ENCODE measurements at places on chromosomes 4 and X.

DNA sequence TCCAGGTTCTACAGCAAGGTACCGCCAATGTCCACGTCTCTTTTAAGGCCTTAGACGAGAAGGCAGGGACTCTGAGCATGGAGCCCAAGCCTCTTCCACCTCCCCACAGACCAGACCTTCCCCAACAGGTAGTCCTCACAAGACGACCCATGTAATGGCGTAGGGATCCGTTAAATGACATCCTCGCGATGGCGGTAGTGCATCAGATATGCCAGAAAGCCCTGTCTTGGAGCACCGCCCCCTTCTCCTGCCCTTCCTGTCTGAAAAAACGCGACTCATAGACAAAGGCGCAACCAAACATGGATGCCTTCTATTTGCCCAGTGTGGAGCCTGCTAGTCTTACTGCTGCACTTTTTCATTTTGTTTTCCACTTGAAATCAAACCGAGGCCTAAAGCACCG lies 185.4 kb downstream of the OR13H1 start:
- no peak for DNase-seq

DNA sequence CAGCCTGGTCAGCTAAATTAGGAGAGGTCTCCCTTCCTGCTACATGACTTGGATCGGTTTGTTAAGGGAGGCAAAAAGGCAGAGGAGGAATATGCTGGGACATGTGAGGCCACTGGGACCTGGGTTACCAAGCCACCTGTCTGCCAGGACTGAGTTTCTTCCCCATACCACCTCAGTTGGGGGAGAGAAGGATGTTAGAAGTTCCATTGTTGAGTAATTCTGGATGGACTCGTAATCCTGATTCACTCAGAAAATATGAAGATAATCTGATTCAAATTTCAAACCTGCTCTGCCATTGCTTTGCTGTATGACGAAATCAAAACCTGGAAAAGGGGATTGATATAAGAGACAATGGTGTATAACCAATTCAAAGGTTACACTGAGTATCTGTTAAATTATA lies 97.4 kb upstream of the S100G start:
- DNase-seq, result no peak

DNA sequence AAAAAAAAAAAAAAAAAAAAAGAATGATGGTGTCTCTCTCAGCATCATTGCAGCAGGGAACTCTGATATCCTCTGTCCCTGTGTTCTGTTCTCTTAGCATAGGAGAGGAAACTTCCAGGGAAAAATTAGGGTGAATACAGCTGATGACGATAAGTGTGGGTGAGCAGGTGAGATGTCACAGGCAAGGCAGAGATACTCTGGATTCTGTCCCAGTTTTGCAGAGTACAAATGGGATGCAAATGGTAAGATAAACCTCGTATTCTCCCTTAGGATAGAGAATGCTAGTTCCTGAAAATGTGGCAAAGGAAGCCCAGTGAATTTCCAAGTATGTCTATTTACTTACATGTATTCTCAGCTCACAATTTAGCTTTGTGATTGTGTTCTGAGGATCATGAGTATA lies 671.6 kb upstream of the BOD1L1 start:
- DNase-seq, result no peak

- no peak for DNase-seq
Observed at GRCh38 chrX:40423299-40423698, 157.5 kb upstream of the ATP6AP2 start.

DNA sequence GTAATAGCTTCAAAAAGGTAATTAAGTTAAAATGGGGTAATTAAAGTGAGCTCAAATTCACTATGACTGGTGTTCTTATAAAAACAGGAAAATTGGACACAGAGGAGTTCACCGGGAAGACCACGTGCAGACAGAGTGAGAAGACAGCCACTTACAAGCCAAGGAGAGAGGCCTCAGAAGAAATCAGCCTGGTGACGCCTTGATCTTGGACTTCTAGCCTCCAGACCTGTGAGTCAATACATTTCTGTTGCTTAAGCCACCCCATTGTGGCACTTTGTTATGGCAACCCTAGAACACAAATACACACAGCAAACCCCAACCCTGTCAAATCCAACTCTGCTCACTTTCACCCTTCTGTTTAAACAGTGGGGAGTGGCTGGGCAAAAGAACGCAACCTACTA lies 4.1 kb upstream of the CD38 start:
- no peak for DNase-seq

GRCh38 chr4:5979981-5980380 lies 38.2 kb downstream of the C4orf50 start:
- no peak for DNase-seq

GRCh38 chr4:140735317-140735716 lies 20.9 kb downstream of the TBC1D9 start:
- DNase-seq, result no peak

GRCh38 chr4:40555176-40555900 lies 74.3 kb downstream of the RBM47 start:
- no peak for DNase-seq

Data from brain pericyte (primary cell).